Epithelial cell of proximal tubule (primary cell): ENCODE measurements at places on chromosomes 2 and 18. TPM values are rescaled to one million over a fixed set of nuclear protein-coding genes. Genes with fewer than 3 reads are reported as not detected.

IL36B gene
- not detected in 2 replicates for total RNA-seq

CLIP4 gene
- total RNA-seq, result 21.3 and 22.8 TPM in 2 replicates

REEP1 gene
- total RNA-seq, result 0.35 and 2.2 TPM in 2 replicates

LRATD1 gene
- 14.1 and 14.2 TPM in 2 replicates for total RNA-seq

TMEM185B gene
- 30.4 and 32.6 TPM in 2 replicates for total RNA-seq

DSEL gene
- total RNA-seq, result 7.1 and 8.2 TPM in 2 replicates

ITPRIPL1 gene
- 7.7 and 10.3 TPM in 2 replicates for total RNA-seq

VSNL1 gene
- not detected in 2 replicates for total RNA-seq

SERPINB8 gene
- 11.5 and 12.7 TPM in 2 replicates for total RNA-seq

RFTN2 gene
- not detected in 2 replicates for total RNA-seq

ATP5F1A gene
- total RNA-seq, result 623 and 730 TPM in 2 replicates

TCF23 gene
- total RNA-seq, result not detected in 2 replicates

RGPD4 gene
- not detected in 2 replicates for total RNA-seq

PROKR1 gene
- 0.14 TPM in 1 of 2 replicates, not detected in the other for total RNA-seq

SCG2 gene
- 0.06 and 0.29 TPM in 2 replicates for total RNA-seq

MAB21L4 gene
- total RNA-seq, result 0.43 and 0.81 TPM in 2 replicates

GPR55 gene
- not detected in 2 replicates for total RNA-seq

M1AP gene
- 1.7 and 2.5 TPM in 2 replicates for total RNA-seq

RAB17 gene
- total RNA-seq, result 0.94 and 6.1 TPM in 2 replicates

CPO gene
- total RNA-seq, result not detected in 2 replicates

LINC00305 gene
- total RNA-seq, result not detected in 2 replicates

GALNT3 gene
- total RNA-seq, result 28.7 and 48.7 TPM in 2 replicates

REV1 gene
- total RNA-seq, result 18.1 and 34.0 TPM in 2 replicates

CHRNA1 gene
- not detected in 2 replicates for total RNA-seq

PFN4 gene
- not detected in 2 replicates for total RNA-seq

SP5 gene
- 0.14 TPM in 1 of 2 replicates, not detected in the other for total RNA-seq

DNAH6 gene
- 0.14 and 0.52 TPM in 2 replicates for total RNA-seq

DPP10 gene
- total RNA-seq, result 0.06 and 0.14 TPM in 2 replicates

POTEJ gene
- not detected in 2 replicates for total RNA-seq

EGR4 gene
- total RNA-seq, result 0.07 TPM in 1 of 2 replicates, not detected in the other

GKN2 gene
- not detected in 2 replicates for total RNA-seq

CABYR gene
- 11.4 and 15.7 TPM in 2 replicates for total RNA-seq

NLRC4 gene
- not detected in 2 replicates for total RNA-seq

ZNF236 gene
- 4.7 and 9.9 TPM in 2 replicates for total RNA-seq

BABAM2 gene
- 23.6 and 24.6 TPM in 2 replicates for total RNA-seq

FEV gene
- total RNA-seq, result not detected in 2 replicates

CYRIA gene
- 2.0 and 6.1 TPM in 2 replicates for total RNA-seq

FAM237A gene
- not detected in 2 replicates for total RNA-seq

CLEC4F gene
- total RNA-seq, result not detected in 2 replicates

LRRC30 gene
- not detected in 2 replicates for total RNA-seq

BAZ2B gene
- 13.0 and 34.1 TPM in 2 replicates for total RNA-seq
